ENCODE measurements at places on chromosomes 6 and 20. TPM values are rescaled to one million over a fixed set of nuclear protein-coding genes. Genes with fewer than 3 reads are reported as not detected.

Gene MLN
- not detected for total RNA-seq

Gene OR2H2
- total RNA-seq: not detected

Gene RWDD2A
- total RNA-seq: 2.6 TPM

Gene HLA-DQA2
- total RNA-seq: not detected

Gene TXNDC5
- 64.5 TPM for total RNA-seq

Gene CFB
- total RNA-seq: 0.82 TPM

Gene RIPPLY2
- not detected for total RNA-seq

Gene MTFR2
- 25.2 TPM for total RNA-seq

Gene DPPA5
- not detected for total RNA-seq

GRCh38 chr6:80227545-80228105 is 121.2 kb downstream of the BCKDHB start:
- peaks cover 7% of the 10 kb centered on the region for H3K36me3 ChIP-seq
- DNase-seq: no peak
- H3K4me3 ChIP-seq: no peak overlapping the region
- H3K4me1 ChIP-seq: no peaks in the 10 kb centered on the region
- no peaks in the 10 kb centered on the region for H3K27me3 ChIP-seq

DNA sequence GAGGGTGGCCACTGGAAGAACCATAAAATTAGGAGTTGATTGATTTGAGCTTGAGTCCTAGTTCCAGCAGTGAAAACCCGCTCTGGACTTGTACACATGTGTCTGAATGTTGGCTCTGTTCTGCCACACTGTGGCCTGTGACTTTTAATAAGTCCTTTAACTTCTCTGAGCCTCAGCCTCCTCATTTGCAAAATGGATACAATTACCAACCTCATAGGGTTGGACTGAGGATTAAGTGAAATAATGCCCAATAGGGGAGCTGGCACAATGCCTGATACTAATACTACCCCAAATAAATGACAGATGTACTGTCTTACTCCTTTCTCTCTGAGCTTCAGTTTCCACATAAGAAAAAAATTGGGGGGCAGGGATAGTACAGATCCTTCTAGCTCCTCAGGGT is 92.6 kb upstream of the RIPOR2 start:
- peak overlapping the region; percentile 96 for H3K27ac ChIP-seq
- H3K4me1 ChIP-seq: peaks cover 73% of the 10 kb centered on the region
- DNase-seq: no peak
- peaks cover 14% of the 10 kb centered on the region for H3K36me3 ChIP-seq

DNA sequence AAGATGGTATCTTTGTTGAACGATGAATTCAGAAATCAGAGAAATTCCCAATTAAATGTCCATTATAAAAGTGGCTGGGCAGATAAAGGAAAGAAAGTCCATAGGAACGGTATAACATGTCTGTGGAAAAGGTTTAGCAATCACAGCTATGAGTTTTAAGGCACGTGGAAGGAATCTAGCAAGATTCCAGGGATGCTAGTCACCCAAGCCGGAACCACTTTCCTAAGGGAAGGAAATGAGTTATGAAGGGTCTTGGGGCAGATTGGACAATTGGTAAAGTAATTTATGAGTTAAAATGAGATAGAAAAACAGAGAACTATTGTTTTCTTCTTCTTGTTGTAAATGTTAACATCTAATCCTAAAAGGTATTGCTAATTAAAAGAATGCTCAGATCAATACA is 384.8 kb downstream of the ADGRB3 start:
- no peaks in the 10 kb centered on the region for H3K36me3 ChIP-seq
- no peak for DNase-seq
- H3K27ac ChIP-seq: no peak overlapping the region
- no peak overlapping the region for H3K4me3 ChIP-seq
- H3K4me1 ChIP-seq: no peaks in the 10 kb centered on the region

- no peak overlapping the region for H3K27ac ChIP-seq
- no peaks in the 10 kb centered on the region for H3K27me3 ChIP-seq
- DNase-seq: no peak
- peaks cover 8% of the 10 kb centered on the region for H3K4me1 ChIP-seq
Measured at GRCh38 chr20:5991623-5992441, 41.4 kb downstream of the MCM8 start.

GRCh38 chr6:168641446-168641845 is 200.5 kb downstream of the SMOC2 start:
- no peak for DNase-seq
- no peak overlapping the region for H3K27ac ChIP-seq
- H3K4me1 ChIP-seq: no peaks in the 10 kb centered on the region
- H3K4me3 ChIP-seq: no peak overlapping the region
- no peaks in the 10 kb centered on the region for H3K36me3 ChIP-seq
- H3K27me3 ChIP-seq: peaks cover 20% of the 10 kb centered on the region

- no peak overlapping the region for H3K4me3 ChIP-seq
- H3K4me1 ChIP-seq: peaks cover 3% of the 10 kb centered on the region
- peak; percentile 73 for DNase-seq
- peaks cover 18% of the 10 kb centered on the region for H3K27me3 ChIP-seq
Measured at GRCh38 chr6:163956571-163957407, 542.3 kb downstream of the QKI start.

DNA sequence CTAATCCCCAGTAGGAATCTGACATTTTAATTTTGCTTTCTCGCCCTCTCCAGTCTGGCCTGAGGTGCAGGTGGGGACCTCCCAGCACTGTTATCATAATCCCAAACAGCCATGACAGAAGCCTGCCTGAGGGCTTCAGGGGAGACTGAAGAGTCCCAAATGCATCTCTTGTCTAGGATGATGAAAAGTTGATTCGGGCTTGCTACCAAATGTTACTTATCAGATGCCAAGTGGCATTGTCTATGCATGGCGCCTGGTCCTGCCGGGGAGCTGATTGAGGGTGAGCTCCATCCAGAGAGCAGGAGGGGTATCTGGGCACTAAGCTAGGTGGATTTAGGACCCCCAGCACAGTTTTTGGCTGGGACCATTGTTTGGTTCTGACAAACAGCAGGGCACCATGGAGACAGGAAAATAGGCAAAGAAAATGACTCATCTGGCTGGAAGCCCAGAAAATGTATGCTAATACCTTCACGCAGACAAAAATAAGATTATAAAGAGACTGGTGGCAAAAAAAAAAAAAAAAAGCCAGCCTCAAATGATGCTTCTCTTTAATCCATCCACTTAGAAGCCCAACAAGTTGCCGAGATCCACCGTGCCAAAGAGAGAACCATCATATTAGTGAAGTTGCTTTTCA is 513.7 kb upstream of the SULF2 start:
- H3K4me3 ChIP-seq: no peak overlapping the region
- no peak for DNase-seq
- H3K27me3 ChIP-seq: peaks cover 9% of the 10 kb centered on the region

- no peaks in the 10 kb centered on the region for H3K4me1 ChIP-seq
- no peak for DNase-seq
- H3K27ac ChIP-seq: no peak overlapping the region
- no peaks in the 10 kb centered on the region for H3K36me3 ChIP-seq
Measured at GRCh38 chr6:140276719-140277118, 902.3 kb upstream of the CITED2 start.

GRCh38 chr6:160883999-160884398 is 107.6 kb upstream of the MAP3K4 start:
- DNase-seq: no peak
- no peak overlapping the region for H3K27ac ChIP-seq
- H3K4me3 ChIP-seq: no peak overlapping the region
- H3K36me3 ChIP-seq: no peaks in the 10 kb centered on the region
- no peaks in the 10 kb centered on the region for H3K4me1 ChIP-seq

DNA sequence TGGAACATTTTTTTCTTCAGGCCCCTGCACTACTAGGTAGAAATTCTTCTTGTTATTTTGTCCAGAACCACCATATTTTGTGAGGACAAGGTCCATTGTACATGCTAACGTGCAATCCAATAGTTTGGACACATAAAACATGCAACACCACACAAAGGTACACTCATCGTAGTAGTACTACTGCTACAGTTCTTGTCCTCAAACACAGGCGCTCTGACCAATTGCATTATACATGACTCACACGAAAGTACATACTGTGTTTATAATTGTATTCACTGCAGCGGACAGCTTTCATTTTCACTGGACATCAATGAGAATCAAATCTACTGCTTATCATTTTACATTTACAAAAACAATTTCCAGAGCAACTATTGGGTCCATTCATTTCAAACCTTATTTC is 15.3 kb upstream of the SMLR1 start:
- peaks cover 2% of the 10 kb centered on the region for H3K36me3 ChIP-seq
- H3K4me1 ChIP-seq: no peaks in the 10 kb centered on the region
- DNase-seq: no peak
- peaks cover 2% of the 10 kb centered on the region for H3K27me3 ChIP-seq
- no peak overlapping the region for H3K4me3 ChIP-seq
- H3K27ac ChIP-seq: no peak overlapping the region

GRCh38 chr6:88166493-88167351 is 575 bp upstream of the CNR1 start:
- peak overlapping the region; percentile 50 for H3K4me3 ChIP-seq
- H3K4me1 ChIP-seq: peaks cover 9% of the 10 kb centered on the region
- H3K36me3 ChIP-seq: no peaks in the 10 kb centered on the region
- H3K27ac ChIP-seq: no peak overlapping the region

DNA sequence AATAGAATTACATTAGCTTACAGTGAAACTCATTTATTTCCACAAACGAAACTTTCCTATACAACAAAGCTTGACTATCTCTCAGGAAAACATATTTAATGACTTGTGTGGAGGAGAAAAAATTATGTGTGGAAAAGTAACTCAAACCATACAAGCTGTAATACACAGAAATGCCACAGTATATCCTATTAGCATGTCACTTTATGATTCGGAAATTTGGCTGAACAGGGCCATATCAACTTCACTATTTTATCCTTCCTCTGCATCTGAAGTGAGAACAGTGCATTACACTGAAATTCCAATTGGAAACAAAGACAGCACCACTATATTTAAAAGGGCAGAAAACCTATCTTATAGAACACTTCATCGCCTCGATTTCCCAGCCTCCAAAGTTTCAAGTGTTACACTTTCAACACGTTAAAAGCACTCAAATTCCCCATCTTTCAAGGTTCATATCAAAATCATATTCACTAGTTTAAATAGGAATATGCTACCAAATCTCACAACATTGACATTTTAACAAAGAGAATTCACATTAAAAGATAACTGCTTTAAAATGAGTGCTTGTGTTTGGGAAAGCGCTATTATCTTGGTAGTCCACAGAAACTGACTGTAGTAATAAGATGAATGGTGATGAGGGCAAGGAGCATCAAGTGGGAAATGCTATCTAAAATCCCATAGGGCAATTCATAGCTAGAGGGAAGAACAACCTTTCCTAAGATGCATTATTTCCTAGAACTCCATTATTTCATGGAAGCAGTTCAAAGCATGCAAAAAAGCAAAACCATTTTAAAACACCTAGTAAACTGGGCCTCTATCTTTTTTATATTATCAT is 1.8 kb downstream of the REV3L start:
- peaks cover 48% of the 10 kb centered on the region for H3K4me1 ChIP-seq
- peak overlapping the region; percentile 96 for H3K4me3 ChIP-seq
- DNase-seq: no peak
- H3K27ac ChIP-seq: peak overlapping the region; percentile 89
- no peaks in the 10 kb centered on the region for H3K27me3 ChIP-seq
- H3K36me3 ChIP-seq: peaks cover 8% of the 10 kb centered on the region

- no peak overlapping the region for H3K4me3 ChIP-seq
- H3K36me3 ChIP-seq: peaks cover 4% of the 10 kb centered on the region
- no peak overlapping the region for H3K27ac ChIP-seq
- no peak for DNase-seq
- H3K27me3 ChIP-seq: no peaks in the 10 kb centered on the region
- H3K4me1 ChIP-seq: peaks cover 28% of the 10 kb centered on the region
Measured at GRCh38 chr6:6586167-6586566, 2.4 kb upstream of the LY86 start.

- peaks cover 87% of the 10 kb centered on the region for H3K4me1 ChIP-seq
- H3K27ac ChIP-seq: peak overlapping the region; percentile 100
- H3K36me3 ChIP-seq: peaks cover 14% of the 10 kb centered on the region
- peak overlapping the region; percentile 66 for H3K4me3 ChIP-seq
- no peaks in the 10 kb centered on the region for H3K27me3 ChIP-seq
- DNase-seq: no peak
Measured at GRCh38 chr6:14729129-14729871, 516.6 kb upstream of the JARID2 start.

DNA sequence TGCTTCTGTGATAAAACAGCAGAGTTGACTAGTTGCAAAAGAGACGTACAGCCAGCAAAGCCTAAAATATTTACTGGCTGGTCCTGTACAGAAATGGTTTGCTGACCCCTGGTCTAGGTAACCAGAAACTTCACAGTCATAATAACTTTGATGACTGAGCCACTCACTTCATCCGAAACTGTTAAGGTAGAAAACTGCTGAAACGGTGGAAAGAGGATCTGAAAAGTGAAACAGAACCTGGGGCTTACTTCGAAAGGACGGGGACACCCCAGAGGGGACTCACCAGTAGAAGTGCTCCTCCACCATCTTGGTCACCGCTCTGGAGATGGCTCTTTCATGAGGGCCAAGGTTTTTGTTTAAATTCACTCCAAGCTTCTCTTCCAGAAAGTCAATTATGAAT is 16.4 kb downstream of the FAXC start:
- peaks cover 12% of the 10 kb centered on the region for H3K27me3 ChIP-seq
- DNase-seq: no peak
- no peaks in the 10 kb centered on the region for H3K36me3 ChIP-seq
- peaks cover 3% of the 10 kb centered on the region for H3K4me1 ChIP-seq

- no peak overlapping the region for H3K4me3 ChIP-seq
- peaks cover 20% of the 10 kb centered on the region for H3K4me1 ChIP-seq
Measured at GRCh38 chr20:51570739-51571459, 28.4 kb upstream of the NFATC2 start.

DNA sequence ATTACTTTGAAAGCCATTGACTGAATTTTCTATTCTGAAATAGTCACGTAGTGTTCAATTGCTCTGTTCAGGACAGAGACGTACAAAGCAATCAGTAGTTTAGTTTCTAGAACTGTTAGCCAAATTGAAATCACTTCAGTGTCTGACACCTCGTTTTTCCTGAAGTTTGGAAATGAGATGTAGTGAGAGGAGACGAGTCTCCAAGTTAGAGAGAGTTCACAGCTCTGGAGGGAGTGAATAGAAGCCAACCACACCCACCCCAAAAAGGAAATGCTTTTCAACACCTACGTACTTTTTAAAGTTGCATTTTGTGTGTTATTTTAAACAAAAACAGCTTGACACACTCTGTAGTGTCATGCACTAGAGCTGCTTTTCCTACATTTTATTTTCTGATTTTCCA is 296.0 kb downstream of the ADGRG6 start:
- peaks cover 5% of the 10 kb centered on the region for H3K27me3 ChIP-seq

DNA sequence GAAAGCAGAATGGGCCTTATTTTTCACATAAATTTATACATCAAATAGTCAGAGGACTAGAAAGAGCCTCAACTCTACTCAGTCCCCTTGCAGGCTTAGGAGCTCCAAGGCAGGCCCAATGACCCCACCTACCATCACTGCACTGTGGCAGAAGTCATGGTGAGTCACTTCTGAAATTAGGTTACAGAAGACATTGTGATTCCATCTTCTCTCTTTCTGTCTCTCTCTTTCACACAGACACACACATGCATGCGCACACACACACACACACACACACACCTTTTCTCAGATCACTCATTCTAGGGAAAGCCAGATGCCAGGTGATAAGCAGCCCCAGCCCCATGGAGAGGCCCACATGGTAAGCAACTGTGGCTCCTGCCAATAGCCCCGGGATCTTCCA is 103.8 kb downstream of the C6orf118 start:
- no peak overlapping the region for H3K4me3 ChIP-seq
- no peak overlapping the region for H3K27ac ChIP-seq
- no peaks in the 10 kb centered on the region for H3K36me3 ChIP-seq
- H3K4me1 ChIP-seq: no peaks in the 10 kb centered on the region

GRCh38 chr20:53907968-53908751 is 162.2 kb downstream of the BCAS1 start:
- no peaks in the 10 kb centered on the region for H3K36me3 ChIP-seq
- H3K27ac ChIP-seq: no peak overlapping the region
- peaks cover 17% of the 10 kb centered on the region for H3K4me1 ChIP-seq
- no peak overlapping the region for H3K4me3 ChIP-seq

Measured in activated CD4-positive, alpha-beta memory T cell treated with anti-CD3 and anti-CD28 coated beads for 36 hours (primary cell).